ENCODE measurements at places on chromosomes 16 and 17.

- H3K4me1 ChIP-seq = peaks cover 3% of the 10 kb centered on the region
- H3K27me3 ChIP-seq = peaks cover 22% of the 10 kb centered on the region
- peak; percentile 63 for DNase-seq
Measured at GRCh38 chr17:31390748-31391495, 553 bp upstream of the RAB11FIP4 start.

- peaks cover 5% of the 10 kb centered on the region for H3K4me1 ChIP-seq
- no peak for DNase-seq
- H3K27ac ChIP-seq = no peak overlapping the region
- no peaks in the 10 kb centered on the region for H3K27me3 ChIP-seq
- no peaks in the 10 kb centered on the region for H3K36me3 ChIP-seq
Measured at GRCh38 chr17:2898255-2898926, 102.2 kb downstream of the RAP1GAP2 start.

DNA sequence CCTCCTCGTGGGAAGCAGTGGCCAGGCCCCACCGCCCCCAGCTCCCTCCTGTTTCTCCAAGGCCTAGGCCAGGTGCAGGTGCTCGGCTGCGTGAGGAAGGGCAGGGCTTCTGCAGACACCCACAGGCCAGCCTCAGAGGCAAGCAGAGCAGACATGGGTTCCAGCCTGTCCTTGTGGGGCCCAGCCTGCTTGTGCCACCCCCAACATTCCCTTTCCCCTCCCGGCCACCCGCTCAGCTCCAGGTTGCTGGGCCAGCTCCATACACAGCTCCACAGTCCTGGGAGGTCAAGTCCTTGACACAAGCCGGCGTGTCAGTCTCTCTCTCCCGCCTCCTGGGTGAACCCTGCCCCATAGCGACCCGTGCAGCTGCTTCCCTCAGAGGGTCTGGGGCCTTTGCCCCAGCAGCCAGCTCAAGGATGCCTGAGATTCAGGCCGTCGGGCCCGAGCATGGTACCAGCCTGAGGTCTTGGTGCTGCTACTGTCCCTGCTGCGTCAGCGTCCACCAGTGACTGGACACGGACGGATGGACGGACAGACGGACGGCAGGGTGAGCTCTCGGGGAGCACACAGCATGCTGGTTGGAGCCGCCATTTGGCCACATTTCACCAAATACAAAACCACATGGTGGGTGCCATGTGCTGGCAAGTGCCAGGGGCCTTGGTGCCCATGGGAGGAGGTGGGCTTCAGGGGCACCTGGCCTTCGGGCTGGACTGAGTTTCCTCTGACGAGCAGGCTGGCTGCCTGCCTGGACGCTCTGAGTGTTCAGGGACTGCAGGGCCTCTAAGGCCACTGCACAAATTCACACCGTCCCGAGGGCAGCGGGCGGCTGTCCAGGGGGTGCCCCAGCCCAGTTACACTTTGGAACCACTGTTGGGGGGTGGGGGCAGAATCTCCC is 8.0 kb downstream of the SECTM1 start:
- H3K36me3 ChIP-seq = no peaks in the 10 kb centered on the region
- no peak overlapping the region for H3K4me3 ChIP-seq
- H3K27me3 ChIP-seq = peaks cover 2% of the 10 kb centered on the region
- no peak for DNase-seq

- no peak overlapping the region for H3K4me3 ChIP-seq
- no peaks in the 10 kb centered on the region for H3K36me3 ChIP-seq
- no peak overlapping the region for H3K27ac ChIP-seq
Measured at GRCh38 chr17:77721846-77722160, 236.7 kb upstream of the TNRC6C start.

DNA sequence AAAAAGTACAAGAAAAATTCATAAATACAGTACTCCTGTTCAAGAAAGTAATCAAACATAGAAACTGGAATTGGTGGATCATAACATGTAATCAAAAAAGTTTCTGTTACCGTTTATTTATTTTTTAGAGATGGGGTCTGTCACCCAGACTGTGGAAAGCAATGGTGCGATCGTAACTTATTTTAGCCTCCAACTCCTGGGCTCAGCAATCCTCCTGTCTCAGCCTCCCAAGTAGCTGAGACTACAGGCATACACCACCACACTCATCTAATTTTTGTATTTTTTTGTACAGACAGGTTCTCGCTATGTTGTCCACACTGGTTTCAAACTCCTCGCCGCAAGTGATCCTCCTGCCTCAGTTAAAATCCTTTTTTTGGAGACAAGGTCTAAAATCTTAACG is 22.5 kb downstream of the ARHGAP17 start:
- no peak for DNase-seq
- no peak overlapping the region for H3K4me3 ChIP-seq
